ENCODE measurements at places on chromosomes 1 and 21.

- DNase-seq = no peak
These were observed 64.4 kb upstream of the PTGFR start for GRCh38 chr1:78426408-78426807.

DNA sequence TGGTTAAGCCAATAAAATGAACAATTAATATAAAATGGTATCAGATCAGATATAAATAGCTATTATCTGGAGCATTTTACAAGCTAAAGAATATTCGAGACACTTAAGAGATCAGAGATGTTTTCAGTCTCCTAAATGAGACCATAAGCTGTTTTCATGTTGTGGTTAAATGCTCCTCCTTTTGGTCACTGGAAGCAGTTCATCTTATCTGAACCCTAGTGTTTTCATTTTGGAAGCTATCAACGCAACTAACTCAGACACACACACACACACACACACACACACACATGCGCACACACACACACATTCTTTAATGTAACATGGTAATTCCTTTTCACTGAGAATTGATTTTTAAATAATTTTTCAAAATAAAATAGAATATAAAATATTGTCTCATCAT, 10.0 kb upstream of the LRRC8C start:
- DNase-seq = no peak

- DNase-seq = no peak
These were observed 7.1 kb downstream of the PTGFRN start for GRCh38 chr1:116916533-116917445.

GRCh38 chr1:115293899-115294298, 44.1 kb downstream of the NGF start:
- no peak for DNase-seq

DNA sequence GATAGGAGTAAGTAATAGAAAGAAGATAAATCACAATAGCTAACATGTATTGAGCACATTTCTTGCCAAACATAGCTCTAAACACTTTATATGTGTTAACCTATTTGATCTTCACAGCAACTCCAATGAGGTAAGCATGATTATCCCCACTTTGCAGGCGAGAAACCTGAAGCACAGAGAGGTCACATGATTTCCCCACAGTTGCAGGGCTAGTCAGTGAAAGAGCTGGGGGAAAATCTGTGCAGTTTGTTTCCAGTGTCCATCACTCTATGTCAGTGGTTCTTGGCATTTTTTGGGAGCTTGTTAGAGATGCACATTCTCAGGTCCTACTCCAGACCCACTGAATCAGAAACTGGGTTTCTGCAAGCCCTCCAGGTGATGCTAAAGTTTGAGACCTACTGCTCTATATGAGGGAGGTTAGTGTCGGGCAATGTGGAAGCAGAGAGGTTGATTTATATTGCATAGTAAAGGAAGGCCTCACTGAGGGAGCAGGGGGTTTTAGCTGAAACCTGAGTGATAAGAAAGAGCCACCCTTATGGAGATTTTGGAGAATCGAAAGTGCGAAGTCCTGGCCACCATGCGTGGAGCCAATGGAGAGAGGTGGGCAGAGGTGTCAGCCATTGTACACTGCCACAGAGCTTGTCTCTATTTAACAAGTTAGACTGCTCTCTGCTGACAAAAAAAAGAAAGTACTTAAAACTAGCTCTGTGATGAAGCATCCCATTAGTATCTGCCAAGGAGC, 20.9 kb downstream of the MCOLN3 start:
- DNase-seq = no peak

- DNase-seq = no peak
These were observed 201.5 kb downstream of the S1PR1 start for GRCh38 chr1:101438359-101438758.

DNA sequence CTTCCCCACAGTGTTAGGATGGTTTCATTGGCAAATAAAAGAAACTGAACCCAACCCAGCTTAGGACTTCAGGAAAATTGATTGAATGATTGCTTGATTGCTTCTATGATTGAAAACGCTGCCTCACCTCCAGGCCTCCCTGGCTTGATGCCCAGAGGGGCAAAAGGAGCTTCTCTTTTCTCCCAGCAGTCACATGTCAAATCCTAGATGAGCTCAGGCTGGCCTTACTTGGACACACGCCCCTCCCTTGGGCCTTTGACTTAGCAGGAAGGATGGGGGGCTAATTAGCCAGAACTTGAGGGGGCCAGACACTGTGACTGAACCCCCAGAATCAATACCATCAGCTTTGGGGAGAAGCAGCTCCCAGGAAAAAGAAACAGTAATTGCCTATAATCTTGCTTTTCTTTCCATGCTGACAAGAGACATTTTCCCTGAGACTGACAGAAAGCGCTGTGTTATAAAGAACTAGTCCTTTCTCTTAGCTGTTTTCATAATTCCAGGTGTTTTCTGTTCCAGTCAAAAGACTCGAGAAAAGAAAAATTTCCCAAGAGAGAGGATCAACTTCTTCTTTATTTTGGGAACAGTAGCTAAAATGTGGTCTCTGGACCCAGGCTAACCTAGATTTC, 50.8 kb upstream of the ATP5PO start:
- no peak for DNase-seq

DNA sequence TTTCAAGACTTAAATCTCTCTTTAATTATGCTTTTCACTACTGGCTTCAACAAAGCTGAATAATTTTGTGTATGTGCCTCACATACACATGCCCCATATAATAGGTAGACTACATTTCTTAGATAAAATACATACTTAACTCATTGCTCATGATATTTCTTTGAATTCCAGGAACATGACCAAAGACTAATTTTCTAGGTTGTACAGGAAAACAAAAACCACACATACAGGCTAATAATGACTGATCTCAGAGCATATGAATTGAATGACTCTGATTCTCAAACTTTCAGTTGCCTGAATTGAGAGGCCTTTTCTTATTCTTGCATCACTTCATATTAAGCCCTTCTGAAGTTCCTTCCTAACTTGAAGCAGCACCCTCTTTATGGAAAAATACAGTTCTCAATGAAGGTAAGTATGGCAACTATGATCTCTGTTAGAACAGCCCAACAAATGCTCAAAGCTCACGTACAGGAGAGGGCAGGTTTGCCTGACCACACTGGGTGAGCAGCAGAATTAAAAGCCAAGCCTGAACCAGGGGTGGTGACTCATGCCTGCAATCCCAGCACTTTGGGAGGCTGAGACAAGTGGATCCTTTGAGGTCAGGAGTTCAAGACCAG, 22.6 kb upstream of the UAP1 start:
- no peak for DNase-seq
